HAP-1 (cell line): ENCODE measurements at places on chromosomes 13 and 19.

DNA sequence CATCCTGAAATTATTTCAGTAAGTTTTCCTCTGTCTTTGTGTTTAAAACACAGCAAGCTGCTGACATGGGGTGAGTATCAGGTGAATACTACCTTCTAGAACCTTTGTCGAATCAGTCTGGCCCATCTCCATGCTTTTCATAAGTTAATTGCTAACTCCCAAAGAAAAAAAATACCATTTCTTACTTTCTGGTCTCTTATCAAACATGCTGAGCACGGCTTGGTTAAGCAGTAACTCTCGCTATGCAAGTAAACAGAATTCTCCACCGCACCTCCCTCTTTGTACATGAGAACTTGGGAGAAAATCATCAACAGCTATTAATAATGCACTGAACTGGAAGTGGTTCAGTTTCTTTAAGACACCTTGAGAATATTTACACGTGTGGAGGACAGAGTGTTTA lies 88.6 kb downstream of the FGF9 start:
- no peak for DNase-seq

DNA sequence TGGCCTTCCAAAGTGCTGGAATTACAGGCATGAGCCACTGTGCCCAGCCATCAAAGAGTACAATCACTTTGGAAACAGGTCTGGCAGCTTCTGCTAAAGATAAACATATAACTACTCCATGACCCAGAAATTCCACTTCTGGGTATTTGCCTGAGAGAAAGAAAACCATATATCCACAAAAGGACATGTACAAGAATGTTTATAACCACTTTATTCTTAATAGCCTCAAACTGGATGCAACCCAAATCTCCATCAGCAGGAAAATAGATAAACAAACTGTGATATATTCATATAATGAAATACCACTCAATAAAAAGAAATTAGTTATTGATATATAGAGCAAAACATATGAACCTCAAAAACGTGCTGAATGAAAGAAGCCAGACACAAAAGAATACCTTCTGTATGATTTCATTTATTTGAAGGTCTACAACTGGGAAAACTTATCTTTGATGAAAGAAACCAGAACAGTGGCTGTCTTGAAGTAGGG lies 40.5 kb downstream of the TEX26 start:
- no peak for DNase-seq

GRCh38 chr19:4379383-4380253 lies 20.7 kb downstream of the SH3GL1 start:
- DNase-seq: no peak

GRCh38 chr13:42832341-42833096 lies 51.1 kb downstream of the FAM216B start:
- no peak for DNase-seq

- no peak for DNase-seq
Measured at GRCh38 chr19:11268783-11269267, 6.5 kb upstream of the DOCK6 start.
